WERI-Rb-1 (cell line): ENCODE measurements at places on chromosomes 16 and 17.

DNA sequence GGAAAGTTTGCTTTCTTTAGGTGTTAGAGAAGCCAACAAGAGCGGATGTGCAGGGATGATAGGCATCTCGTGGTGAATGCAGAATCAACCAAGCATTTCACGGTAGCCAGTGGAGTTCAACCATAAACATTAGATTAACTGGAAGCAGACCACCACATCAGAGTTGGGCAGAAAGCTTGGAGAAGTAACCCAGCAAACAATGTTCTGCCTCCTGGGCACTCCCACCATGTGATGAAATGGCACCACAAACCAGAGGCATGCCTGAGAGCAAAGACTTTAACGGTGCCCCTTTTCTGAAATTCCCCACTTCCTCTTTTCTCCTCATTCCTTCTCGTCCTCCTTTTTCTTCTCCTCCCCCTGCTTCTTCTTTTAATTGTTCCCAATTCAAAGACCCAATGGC, 193.5 kb upstream of the ANKFN1 start:
- no peak for DNase-seq

DNA sequence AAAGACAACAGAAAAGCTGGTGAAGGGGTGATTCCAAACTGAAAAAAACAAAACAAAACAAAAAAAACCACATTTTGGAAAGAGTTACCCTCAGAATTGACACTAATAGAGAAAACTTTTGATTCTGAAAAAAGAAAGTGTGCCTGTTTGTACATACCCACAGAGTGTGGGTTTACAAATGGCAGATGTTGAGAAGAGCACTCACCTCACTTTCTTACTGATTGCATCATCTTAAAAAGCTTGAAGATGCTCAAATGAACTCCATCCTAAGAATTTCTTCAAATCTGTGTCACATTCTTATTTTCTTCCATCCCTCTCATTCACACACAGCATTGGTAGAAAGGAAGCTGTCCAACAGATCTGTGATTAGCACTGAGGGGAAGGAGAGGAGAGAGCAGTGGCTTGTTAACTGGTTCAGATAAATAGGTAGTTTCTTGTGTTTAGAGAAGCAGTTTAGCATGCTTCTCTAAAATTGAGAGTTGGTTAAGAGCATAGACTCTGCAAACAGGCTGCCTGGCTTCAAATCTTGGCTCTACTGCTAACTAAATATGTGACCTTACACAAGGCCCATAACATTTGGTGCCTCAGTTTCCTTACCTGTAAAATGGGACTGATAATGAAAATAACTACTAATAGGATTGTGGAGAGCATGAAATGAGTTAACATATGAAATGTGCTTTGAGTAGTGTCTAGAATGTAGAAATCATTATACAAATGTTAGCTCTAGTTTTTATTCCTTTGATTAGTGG, 6.9 kb downstream of the GNAO1 start:
- no peak for DNase-seq

DNA sequence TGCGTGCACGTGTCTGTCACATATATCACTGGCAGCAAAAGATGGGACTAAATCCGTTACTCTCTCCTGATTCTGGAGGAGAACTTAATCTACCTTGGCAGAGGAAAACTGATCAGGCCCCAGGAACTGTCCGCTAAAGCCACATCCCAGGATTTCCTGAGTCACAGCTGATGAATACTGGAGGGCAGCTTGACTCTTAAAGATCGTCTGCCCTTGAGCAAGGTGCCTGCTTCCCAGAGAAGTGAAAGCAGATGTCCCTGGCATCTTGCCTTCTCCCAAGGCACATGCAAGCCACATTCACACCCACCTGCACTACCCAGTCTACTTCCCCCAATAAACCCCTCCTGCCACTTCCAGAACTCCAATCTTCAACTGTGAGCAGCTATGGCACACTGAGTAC, 99.8 kb downstream of the CPPED1 start:
- DNase-seq, result no peak

GRCh38 chr17:75566834-75567233, 20.8 kb upstream of the MYO15B start:
- DNase-seq, result no peak

- peak; percentile 94 for DNase-seq
These were observed 38.7 kb downstream of the TIMM22 start for GRCh38 chr17:1035546-1036170.

DNA sequence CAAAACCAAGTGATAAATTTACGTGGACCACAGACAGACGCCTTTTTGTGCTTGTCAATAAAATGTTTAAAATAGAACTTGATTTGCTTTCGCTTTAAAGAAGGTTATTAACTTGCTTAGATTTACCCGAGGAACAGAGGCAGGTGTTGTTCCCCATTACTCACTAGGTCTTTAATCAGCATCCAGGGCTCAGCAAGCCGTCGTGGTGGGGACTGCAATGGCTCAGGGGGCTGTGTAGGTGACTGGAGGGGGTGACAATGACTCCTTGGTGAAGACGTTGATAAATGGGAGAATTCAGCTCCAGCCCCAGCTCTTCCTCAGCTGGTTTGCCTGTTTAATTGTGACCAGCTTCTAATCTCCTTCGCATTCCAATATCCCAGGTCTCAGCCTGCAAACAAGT, 231.4 kb downstream of the TMEM114 start:
- DNase-seq, result no peak

- no peak for DNase-seq
These were observed 31.0 kb downstream of the CCT6B start for GRCh38 chr17:34930283-34930682.

GRCh38 chr17:54891176-54891821, 9.4 kb upstream of the TOM1L1 start:
- DNase-seq, result peak; percentile 35

- DNase-seq, result no peak
These were observed 3.6 kb upstream of the CCL1 start for GRCh38 chr17:34366529-34367107.

DNA sequence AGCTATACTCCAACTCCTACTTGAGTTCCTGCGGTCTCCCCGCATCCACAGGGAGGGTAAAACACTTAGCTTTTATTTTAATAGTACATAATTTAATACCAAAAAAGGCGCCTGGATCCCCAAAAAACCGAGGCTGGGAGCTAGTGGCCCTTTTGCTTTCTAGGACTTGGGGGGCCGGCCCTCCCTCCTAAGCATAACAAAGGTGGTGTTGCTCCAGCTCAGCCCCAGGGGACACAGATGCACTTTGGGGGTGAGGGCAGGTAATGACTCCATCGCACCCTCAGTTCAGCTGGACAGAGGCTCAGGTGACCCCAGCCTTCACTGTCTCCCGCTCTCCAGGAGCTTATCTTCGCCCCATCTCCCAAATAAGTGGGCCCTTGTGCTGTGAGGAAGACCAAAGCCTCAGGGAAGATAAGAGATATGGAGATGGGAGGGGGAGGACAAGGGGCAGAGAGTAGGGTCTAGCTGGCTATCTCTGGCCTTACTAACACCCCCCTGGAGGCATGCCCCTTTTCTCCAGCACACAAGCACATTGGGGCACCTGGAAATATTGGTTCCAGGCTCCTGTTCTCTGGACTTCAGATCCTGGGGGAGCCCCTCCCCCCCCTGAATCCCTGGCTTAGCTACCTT, 2.8 kb upstream of the NHERF1 start:
- DNase-seq, result no peak

DNA sequence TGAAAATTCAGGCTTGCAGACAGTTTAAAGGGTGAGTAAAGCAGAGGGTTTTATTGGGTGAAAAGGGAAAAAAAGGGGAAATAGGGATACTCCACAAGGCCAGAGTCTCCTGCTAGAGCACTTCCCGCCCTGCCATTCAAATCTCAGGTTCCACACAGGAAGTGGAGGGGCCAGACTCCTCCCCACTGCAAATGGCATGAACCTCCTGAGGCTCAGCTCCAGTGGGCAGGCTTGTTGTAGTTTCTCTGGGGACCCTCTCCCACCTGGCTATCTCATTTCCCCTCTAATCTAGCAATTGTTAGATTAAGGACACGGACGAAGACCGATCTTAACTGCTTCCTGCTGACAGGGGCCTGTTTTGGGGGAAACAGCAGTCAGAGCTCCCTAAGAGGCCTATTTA, 43.4 kb downstream of the TAOK1 start:
- no peak for DNase-seq

DNA sequence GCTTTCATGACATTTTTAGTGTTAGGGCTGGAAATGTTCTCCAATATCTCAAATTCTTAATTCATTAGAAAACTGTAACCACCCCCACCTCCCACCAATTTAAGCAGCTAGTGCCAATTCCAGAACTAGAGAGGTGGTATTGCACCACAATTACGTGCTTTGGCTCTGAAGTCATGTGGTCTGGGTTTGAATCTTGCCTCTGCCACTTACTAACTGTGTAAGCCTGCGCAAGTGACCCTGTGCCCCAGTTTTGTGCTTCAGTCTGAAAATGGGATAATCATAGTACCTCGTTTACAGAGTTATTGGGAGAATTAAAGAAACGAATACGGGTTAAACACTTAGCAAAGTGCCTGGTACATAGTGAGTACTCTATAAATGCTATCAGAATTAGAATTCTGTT, 14.2 kb upstream of the MPHOSPH6 start:
- DNase-seq, result no peak

GRCh38 chr17:77884019-77884418, 74.5 kb upstream of the TNRC6C start:
- DNase-seq, result peak; percentile 74

DNA sequence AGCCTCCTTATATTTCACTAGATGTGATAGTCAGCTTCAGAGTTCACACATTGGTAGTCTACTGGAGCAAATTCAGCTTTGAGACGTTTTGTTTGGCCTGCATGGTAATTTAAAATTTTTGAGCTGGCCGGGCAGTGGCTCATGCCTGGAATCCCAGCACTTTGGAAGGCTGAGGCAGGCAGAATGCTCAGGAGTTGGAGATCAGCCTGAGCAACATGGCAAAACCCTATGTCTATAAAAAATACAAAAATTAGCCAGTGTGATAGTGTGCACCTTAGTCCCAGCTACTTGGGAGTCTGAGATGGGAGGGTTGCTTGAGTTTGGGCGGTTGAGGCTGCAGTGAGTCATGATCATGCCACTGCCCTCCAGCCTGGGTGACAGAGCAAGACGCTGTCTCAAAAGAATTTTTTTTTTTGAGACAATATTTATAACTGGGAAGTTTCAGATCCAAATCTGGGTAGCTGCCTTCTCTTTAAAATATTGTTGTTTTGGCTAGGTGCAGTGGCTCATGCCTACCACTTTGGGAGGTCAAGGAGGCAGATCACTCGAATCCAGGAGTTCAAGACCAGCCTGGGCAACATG, 4.8 kb upstream of the BLMH start:
- no peak for DNase-seq

DNA sequence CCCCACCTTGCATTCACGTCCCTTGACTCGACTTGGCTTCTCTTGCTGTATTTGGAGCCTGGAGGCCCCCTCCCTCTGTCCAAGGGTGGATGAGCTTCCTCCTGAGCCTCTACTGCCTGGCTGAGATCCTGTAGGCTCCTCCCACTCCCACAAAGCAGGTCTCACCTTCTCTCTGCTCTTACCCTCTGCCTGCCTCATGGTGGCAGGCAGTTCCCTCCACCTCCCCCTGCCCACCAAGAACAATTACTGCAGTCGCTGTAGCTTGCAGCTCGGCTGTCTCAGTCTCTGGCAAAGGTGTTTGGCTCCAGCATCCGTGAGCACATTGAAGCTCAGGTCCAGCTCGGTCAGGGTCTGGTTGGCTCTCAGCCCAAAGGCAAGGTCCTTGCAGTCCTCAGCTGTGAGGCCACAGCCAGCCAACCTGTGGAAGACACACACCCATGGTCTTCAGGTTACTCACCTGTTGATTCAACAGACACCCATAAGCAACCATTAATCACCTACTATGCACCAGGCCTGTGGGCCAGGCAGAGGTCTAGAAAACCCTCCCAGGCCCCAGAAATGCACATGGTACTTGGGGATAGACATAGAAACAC, 42.6 kb downstream of the NLRP1 start:
- DNase-seq, result peak; percentile 26

- DNase-seq, result no peak
These were observed 52.1 kb upstream of the ABCC11 start for GRCh38 chr16:48299471-48299870.

DNA sequence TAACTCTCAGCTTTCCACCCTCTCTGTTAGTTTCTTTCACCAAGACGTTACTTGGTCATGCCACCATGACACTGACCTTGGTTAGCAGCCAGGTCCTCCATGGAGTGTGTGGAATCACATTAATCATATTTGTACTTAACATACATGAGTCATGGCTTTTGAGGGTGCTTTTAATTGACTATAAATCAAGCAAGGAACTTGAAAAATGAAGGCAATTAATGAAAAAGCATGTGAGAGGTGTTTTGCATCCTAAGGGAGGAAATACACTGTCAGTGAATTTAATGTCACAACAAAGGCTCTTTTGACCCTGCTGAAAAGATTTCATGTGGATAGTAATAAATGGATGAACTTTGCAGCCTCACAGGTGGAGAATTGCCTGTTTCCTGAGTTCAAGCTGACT, 240.7 kb downstream of the CDH13 start:
- no peak for DNase-seq

GRCh38 chr17:29565643-29566472, 979 bp downstream of the ABHD15 start:
- peak; percentile 72 for DNase-seq

DNA sequence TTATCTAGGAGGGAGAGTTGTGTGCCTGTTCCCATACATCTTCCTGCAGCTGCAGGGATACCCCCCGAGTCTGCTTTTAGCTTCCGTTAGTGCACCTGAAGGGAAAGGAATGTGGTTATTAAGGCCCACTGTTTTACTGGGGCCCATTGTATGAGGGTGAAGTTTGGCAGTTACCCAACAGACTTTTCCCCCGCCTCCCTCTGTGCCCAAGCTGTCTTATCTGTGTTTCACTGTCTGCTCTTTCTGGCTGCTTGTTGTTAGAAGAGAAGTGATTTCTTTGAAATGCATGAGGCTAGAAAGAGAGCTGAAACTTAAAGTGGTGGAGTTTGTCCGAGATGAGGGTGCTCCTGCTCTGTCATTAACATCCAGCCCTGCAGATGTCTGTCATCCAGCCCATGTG, 7.4 kb upstream of the OR1A2 start:
- DNase-seq, result no peak

- DNase-seq, result no peak
These were observed 444.6 kb downstream of the MAF start for GRCh38 chr16:79155904-79156303.

GRCh38 chr16:85393674-85394451, 219.3 kb upstream of the GSE1 start:
- DNase-seq, result peak; percentile 63

GRCh38 chr16:79607587-79607986, 7.0 kb upstream of the MAF start:
- DNase-seq, result no peak

DNA sequence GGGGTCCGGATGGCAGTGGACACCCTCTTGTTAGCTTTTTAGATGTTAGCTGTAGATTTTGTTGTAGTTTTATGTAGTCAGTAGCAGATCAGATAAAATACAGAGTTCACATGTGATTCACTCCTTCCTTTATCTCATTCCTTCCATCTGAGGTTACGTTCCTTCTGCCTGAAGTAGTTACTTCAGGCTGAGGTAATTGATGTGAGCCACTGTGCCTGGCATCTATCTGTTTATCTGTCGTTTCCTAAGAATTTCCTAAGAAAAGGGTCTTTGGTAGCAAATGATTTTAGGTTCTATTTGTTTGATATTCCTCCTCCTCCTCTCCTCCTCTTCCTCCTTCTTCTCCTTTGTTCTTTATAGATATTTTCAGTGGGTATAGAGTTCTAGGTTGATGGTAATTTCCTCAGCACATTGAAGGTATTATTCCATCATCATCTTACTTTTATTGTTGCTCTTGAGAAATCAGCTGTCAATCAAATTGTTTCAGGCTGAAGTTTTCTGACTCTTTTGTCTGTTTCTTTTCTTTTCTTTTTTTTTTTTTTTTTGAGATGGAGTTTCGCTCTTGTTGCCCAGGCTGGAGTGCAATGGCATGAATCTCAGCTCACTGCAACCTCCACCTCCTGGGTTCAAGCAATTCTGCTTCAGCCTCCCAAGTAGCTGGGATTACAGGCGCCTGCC, 29.6 kb upstream of the FBXO47 start:
- no peak for DNase-seq

- DNase-seq, result no peak
These were observed 194.5 kb downstream of the FOXL1 start for GRCh38 chr16:86772671-86773353.
